Posterior vena cava (tissue), 2 donors: ENCODE measurements at places on chromosomes 3 and 15. TPM values are rescaled to one million over a fixed set of nuclear protein-coding genes. Genes with fewer than 3 reads are reported as not detected.

XCR1 gene
- total RNA-seq = 0.14 TPM

PRKCD gene
- total RNA-seq = 34.1 TPM

RPP25 gene
- 9.3 TPM for total RNA-seq

POPDC2 gene
- total RNA-seq = 8.5 TPM

FSIP1 gene
- 0.69 TPM for total RNA-seq

USP13 gene
- total RNA-seq = 13.6 TPM

FRMD5 gene
- total RNA-seq = 0.33 TPM

TTC21A gene
- total RNA-seq = 5.4 TPM

GALNT15 gene
- total RNA-seq = 62.2 TPM

CHAC1 gene
- 3.9 TPM for total RNA-seq

SLC7A14 gene
- not detected for total RNA-seq

CPN2 gene
- 0.14 TPM for total RNA-seq

ZNF662 gene
- total RNA-seq = 9.8 TPM

SNTN gene
- total RNA-seq = not detected

SLCO3A1 gene
- 27.7 TPM for total RNA-seq

LHFPL4 gene
- total RNA-seq = not detected

LRRC31 gene
- not detected for total RNA-seq

SAMMSON gene
- 0.28 TPM for total RNA-seq

CHRD gene
- total RNA-seq = 32.6 TPM

PLA1A gene
- total RNA-seq = 2.7 TPM

ADAMTS9 gene
- 105 TPM for total RNA-seq

DNA sequence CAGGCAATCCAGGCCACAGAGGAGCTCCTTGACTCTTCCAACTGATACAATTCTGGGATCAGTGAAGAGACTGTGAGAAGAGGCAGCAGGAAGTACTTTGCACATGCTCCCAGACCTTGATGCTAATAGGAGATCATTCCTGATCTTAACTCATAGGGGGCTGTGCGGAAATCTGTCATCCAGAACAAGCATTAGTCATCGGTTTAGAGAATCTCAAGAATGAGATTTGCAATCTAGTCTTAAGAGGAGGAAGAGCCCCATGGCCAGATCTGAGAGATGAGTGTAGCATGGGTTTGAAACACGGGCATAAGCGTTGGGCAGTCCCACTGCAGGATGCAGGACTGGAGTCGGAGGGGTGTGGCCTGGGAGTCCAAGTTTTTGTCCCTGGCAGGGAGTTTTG, 1081.1 kb downstream of the NAALADL2 start:
- no peak for DNase-seq

DNA sequence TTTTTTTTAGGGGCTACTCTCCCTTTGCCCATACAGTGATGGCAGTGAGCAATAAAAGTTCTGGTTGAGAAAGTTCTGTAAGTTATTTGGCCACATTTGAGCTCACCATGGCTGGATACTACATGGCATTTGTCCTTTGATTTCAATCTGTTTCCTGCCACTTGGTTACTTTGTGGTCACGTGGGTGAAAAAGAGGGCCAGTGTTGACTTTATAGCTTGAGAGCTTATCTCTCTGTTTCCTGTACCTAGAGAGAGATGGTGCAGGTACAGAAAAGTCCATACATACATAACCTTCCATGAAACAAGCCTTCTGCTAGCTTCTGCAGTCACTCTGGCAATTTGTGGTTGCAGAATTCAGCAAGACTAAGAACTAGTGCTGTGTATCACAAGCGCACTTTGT, 23.4 kb upstream of the MECOM start:
- no peak for DNase-seq

- peak; percentile 79 for DNase-seq
Observed at GRCh38 chr15:39171944-39172368, 408.9 kb upstream of the THBS1 start.

DNA sequence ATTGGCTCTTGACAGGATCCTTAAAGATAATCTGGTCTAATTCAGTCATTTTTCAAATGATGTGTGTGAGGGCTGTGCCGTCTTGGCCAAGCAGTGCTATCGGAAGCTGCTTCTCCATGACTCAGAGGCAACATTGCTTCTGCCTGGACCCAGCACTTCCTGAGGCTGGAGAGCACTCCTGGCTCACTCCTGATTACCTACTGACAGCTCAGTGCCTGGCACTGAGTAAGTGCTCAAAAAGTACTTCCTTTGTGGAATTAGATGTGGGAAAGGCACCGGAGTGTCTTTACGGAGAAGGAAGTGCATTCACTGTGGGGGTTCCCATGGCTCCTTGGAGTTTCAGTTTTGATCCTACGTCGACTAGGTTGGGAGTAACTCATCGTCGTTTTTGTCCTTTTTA, 86.9 kb upstream of the UBE3A start:
- DNase-seq = no peak

DNA sequence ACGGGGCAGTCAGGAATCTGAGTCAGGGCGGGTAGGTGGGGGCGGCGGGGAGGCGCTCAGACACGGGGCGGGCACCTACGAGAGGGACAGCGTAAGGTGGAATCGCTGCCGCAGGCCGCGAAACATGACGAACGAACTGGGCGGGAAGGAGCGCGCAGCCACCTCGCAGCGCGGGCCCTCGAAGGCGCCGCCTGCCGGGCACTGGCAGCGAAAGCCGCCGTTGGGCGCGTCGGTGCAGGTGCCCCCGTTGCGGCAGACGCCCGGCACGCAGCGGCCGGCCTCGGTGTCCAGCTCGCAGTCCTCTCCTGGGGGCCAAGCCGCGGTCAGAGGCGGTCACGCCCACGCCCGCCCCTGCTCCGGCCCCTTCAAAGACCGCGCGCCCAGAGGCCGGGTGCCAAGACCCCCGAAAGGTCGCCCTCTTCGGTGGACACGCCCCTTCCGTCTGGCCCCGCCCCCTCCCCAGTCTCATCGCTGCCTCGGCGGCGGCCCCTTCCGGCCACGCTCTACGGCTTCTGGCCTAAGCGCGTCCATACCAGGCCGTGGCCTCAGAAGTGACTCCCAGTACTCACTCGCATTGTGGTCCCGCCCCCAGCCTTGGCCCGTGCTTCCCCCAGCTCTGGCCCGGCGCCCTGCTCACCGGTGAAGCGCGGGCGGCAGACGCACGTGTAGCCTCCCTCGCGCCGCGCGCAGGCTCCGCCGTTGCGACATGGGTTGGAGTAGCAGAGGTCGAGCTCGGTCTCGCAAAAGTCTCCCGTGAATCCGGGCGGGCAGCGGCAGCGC, 6.4 kb downstream of the CELSR3 start:
- DNase-seq = peak; percentile 92

DNA sequence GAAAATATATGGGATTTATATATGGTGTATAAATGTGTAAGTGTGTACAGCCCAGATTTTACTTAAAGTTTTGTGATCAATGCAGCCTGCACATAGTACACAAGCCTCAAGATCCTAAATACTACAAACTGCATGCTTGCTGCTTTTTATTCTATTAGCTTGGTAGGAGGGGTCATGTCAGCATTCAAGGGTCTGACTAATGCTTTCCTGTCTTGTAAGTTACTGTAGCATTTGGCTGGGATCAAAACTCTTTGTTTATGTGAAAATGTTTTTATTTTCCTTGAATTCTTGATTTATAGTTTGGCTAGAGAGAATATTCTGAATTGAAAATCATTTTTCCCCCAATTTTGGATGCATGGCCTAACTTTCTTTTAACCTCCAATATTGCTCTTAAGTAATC, 370.9 kb downstream of the NSUN3 start:
- no peak for DNase-seq

- DNase-seq = no peak
Observed at GRCh38 chr3:51727500-51727899, 20.6 kb downstream of the GRM2 start.

DNA sequence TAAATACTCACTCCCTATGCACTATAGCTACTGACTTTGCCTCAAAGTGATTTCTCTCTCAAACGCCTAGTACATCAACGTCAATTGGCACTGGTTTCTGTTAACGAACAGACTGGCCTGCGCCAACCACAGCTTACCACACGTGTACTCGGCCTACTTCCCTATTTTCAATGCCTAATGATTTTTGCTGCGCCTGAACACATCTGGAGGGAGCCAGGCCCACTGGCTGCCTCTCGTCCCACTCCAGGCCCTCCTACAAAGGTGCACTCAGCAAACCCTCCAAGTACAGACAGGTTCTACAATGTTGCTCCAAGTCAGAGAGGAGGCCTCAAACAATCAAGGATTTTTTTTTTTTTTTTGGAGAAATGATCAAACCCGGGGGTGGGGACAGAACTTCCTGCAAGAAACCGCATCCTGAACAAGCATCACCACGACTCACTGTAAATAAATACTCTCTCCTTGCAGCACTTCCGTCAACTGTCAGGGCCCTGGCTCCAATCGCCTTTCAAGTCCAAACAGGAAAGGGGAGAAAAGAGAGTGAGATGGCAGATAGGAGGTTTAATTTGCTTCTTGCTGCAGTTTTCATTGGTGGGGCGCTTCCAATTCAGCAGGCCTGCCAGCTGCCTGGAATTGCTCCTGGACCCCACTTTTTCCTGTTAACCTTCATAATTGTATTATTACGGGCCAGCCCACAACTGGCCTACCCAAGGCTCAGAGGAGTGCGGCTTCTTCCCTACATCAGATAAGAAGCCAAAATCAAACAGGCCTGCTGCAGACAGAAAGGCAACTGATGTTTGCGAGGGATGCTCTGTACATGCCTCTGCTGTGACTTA, 139.3 kb downstream of the FOXP1 start:
- peak; percentile 86 for DNase-seq

DNA sequence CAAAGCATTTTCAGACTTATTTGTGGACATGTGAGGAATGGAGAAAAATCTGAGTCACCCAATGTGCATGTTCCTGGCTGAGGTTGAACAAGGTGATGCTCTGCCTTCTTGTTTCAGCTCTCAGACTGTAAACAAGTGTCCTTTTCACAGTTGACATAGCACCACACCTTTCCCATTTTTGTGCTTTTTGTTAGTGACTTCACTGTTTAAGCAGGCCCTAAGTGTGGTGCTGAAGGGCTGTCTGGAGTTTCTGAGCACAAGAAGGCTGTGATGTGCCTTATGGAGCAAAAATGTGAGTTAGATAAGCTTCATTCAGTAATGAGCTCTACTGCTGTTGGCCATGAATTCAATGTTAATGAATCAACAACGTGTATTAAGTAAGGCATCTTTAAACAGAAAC, 20.4 kb downstream of the ABI3BP start:
- DNase-seq = no peak

GRCh38 chr3:139774560-139775302, 97.0 kb upstream of the NMNAT3 start:
- DNase-seq = no peak

GRCh38 chr3:195227871-195228270, 43.1 kb downstream of the XXYLT1 start:
- DNase-seq = peak; percentile 43

- no peak for DNase-seq
Observed at GRCh38 chr15:34726406-34727100, 28.2 kb downstream of the GJD2 start.

GRCh38 chr3:119314821-119315220, 20.6 kb downstream of the ARHGAP31 start:
- DNase-seq = no peak

GRCh38 chr3:151091685-151092345, 6.4 kb downstream of the MED12L start:
- DNase-seq = no peak

GRCh38 chr3:140391061-140391460, 286.8 kb upstream of the TRIM42 start:
- no peak for DNase-seq

DNA sequence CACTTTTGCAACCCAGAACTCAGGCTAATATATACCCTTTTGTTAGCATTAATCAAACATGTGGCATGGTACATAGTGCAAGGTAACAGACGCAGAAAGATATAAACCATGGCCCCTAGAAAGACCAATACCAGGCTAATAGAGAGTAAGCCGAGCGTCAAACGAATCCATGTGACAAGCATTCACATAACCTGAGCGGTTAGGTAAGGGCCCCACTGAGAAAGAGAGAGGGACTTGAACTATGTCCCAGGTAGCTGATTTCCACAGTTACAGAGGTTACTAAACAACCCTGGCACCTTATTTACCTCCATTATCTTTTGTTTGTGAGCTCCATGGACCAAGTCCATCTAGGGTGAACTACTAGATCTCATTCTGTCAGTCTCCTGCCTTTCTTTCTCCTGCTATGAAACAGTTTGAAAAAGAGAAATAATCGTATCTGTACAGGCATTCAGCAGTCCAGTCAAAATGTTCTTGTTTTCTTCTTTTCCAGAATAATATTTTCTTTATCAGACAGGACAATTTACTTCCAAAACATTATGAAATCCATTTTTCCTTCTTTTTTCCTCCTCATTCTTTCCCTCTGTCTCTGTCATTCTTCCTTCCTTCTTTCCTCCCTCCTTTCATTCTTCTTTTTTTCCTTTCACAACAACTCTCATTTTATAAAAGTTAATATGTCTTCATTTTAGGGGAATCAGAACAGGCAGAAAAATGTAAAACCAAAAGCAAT, 30.5 kb upstream of the TNFSF10 start:
- no peak for DNase-seq

DNA sequence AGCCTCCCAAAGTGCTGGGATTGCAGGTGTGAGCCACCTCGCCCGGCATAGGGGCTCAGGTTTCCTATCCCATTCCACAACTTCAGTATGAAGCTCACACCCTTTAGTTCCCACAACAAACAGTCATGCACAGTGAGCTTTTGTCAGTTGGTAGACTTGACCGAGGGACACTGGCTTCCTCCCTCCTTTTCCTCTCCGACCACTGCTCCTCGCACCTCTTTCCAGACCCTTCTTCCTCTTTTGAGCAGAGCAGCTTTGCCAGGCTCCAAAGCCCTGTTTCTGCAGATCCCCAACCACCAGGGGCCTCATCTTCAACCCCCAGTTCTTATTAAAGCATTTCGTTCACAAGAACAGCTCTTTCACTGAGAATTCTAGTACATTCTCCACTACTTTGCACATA, 12.7 kb upstream of the CILP start:
- DNase-seq = no peak

- no peak for DNase-seq
Observed at GRCh38 chr15:78087951-78088772, 4.2 kb upstream of the SH2D7 start.

DNA sequence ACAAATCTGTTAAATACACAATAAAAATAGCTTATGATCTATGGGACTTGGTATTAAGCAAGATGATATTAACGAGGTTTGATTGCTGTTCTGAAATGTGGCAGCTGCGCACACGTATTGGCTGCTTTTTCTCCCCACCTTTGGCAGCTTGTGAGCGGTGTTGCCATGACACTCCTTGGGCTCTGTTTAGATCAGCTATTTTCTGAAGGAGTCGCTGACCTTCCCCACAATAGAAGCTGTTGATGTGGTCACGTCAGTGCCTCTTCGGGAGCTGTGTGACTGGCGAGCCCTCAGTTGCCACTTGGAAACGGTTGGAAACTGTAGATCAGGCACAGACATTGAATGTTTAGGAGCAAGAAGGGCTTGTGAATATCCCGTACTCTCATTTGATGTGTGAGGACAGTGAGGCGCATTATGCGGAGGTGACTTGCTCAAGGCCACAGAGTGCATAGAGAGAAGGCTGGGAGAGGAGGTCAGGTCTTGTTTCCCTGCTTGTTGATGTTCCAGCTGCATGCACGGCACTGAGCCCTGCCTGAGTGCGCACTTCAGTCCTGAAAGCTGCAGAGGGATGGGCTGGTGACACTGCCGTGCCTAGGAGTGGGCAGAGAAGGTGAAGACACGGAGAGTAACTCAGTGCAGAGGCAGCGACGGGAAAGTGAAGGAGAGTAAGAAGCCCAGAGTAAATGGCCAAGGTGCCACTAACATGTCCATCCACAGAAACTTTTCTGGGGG, 198.4 kb downstream of the LPP start:
- no peak for DNase-seq
